Stimulated activated CD4-positive, alpha-beta T cell treated with anti-CD3 and anti-CD28 coated beads, Interleukin-12 subunit alpha, Interleukin-12 subunit beta, amount 100 ng/mL, for 24 hours (primary cell): ENCODE measurements at places on chromosomes 2 and 18.

- DNase-seq = no peak
Measured at GRCh38 chr2:197265924-197266323, 44.7 kb downstream of the ANKRD44 start.

DNA sequence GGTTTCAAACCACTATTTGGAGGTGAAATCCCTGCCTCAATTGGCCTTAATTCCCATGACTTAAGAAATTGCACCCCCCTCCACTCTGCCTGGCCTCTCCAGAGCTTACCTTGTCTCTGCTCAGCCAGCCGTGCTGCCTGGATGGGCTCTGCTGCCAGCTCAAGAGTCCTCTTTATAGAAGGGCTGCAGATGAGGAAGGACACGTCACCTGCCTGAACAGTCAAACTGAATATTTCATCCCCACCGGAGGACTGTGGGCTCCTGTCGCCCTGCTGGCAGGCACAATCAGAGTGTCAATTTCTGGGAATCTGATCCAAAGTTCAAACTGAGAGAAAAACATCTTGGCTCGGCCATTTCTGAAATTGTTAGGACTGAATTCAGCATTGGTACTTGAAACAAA is at the start of gene OTOS:
TSS of gene OTOS (minus strand) at position 148 of the 400 bp plus-strand sequence. CDS start 332 bp downstream, outside the sequence.
- DNase-seq = no peak

DNA sequence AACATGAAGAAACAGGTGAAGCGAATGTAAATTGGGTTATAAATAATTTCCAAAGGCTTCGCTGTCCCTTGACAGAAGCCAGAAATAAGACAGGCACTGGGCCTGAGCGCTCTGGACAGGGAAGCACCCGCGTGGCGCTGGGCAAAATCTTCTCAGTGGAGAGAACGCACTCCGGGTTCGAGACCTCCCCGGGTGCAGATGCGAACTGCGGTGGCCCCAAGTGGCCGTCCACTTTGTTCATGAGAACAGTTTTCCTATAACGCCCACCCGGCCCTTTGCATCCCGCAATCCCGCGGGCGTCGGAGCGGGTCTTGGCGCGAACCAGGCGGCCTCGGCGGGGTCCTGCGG is 651 bp upstream of the DPYSL5 start:
- no peak for DNase-seq

- no peak for DNase-seq
Measured at GRCh38 chr2:65464604-65465003, 32.2 kb upstream of the SPRED2 start.

DNA sequence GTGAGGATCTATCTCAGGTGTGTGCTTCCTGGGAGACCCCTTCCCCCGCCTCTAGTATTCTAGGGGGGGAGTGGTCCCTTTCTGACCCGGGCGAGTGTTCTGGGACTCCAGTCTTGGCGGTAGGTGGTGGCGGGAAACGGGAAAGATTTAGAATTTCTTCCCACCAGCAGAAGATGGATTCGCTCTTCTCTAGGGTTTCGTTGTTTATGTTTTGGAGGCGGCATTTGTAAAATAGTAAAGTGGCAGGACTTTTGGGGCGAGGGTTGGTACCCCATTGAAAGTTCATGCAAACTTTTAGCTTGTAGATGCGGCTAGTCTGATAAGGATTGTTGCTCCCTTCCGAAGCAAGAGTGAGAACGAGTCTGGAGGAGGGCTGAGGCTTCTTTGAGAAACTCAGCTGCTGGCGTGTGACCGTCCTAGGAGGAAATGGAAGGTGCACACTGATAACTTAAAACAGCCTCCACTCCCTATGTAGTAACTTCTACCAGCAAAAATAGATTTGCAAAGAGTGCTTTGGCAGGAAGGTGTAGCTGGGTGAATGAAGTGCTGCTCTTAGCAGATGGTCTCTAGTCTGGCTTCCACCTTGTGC is 412 bp downstream of the GPD2 start:
- no peak for DNase-seq

DNA sequence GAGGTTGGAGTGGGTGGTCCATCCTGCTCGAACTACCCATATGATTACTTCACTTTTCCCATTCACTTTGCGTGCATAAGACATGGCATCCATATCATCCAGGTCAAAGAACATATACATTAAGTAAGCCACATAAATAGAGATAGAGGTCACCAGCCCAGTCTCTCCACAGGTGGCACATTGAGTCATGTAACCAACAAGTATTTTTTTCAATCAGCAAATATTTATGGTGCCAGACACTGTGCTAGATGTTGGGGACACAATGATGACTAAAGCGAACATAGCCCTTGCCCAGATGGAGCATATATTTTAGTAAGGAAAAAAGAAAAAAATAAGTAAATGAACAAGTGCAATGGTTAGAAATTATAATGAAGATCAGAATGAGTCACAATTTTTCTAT is 83.6 kb upstream of the LCLAT1 start:
- DNase-seq = no peak

DNA sequence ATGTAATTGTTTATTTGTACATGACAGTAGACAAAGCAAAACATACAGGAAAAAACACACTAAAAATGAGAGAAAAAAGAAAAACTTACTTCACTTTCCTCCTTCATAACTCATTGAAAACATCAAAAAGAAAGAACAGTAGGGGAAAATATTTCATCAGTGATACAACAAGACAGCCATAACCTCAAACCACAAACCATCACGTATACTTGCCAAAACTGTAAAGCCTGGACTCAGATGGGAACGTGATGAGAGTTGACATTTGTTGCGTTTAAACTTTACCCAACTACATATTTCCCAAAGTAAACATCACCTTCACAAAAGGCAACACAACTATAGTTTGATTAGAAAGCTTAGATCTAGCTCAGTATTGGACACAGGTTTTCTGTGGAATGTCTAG is 278.2 kb upstream of the COL3A1 start:
- no peak for DNase-seq
